Activated T-helper 2 cell treated with anti-CD3 and anti-CD28 coated beads, Interferon-gamma antibody, Interleukin-2, Interleukin-4, amounts not matched to agents 10 μg/mL and 5 μg/mL and 100 μg/mL, durations not matched to agents 14 hours and 24 hours and 36 hours (primary cell): ENCODE measurements at places on chromosomes 6 and 20. TPM values are rescaled to one million over a fixed set of nuclear protein-coding genes. Genes with fewer than 3 reads are reported as not detected.

DNA sequence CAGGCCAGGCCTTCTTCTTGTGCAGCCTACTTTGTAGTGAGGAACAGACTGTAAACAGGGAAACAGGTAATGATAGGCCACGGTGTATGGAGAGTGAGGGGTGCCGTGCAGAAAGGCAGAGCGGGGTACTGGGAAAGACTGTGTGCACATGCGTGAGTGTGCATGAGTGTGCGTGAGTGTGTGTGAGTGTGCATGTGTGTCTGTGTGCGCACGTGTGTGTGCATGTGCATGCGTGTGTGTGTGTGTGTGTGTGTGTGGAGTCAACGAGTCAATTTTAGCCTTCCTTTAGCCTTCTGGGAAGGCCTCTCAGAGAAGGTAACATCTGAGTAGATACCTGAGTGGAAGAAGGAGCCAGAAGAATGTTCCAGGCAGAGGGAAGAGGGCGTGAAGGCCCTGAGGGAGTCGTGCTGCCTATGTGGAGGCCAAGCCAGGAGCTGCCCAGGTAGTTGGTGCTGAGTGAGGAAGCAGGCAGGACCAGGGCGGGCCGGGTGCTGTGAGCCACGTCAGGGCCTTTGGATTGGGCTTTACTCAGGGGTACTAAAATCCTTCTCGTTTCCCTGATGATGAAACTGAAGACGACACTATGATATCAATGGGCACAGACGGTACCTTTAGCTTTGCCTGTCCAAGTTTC, 6.3 kb downstream of the APCDD1L start:
- no peak overlapping the region for H3K27ac ChIP-seq
- peaks cover 13% of the 10 kb centered on the region for H3K27me3 ChIP-seq
- DNase-seq = no peak
- no peaks in the 10 kb centered on the region for H3K4me1 ChIP-seq
- H3K36me3 ChIP-seq = no peaks in the 10 kb centered on the region
- H3K4me3 ChIP-seq = no peak overlapping the region

DNA sequence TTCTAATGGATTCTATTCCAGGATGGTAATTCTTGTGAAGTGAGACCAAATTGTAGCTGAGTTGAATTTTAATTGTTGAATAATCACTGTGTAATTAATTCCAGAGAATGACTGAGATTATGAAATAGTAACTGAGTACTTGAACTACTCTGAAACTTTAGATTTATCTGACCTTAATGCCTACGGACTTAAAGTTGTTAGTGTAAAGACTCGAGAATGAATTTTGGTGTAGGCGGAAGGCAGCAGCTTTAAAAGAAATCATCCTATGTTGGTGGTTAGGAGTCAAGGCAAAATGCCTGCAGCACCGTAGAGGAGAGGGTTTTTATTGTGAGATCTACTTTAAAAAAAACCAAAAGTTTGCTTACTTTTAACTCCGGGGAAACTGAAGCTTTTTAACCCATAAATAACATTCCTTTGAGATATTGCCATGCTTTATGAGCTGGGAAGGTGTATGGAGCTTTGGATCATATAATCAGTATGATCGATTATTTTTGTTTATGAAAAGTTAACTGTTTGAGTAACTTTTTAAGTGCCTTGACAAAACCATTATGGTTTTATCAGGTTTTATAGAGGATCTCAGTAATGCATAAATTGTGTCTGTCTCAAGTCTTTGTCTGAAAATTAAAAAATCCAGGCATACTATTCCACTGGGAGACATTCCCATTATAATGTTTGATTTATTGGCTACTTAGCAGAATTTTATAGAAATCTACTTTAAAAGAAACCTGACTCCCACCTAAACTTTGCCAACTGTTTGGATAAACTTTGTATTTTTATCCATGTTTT, 46.1 kb downstream of the MYO6 start:
- no peak overlapping the region for H3K4me3 ChIP-seq
- H3K4me1 ChIP-seq = no peaks in the 10 kb centered on the region
- no peaks in the 10 kb centered on the region for H3K27me3 ChIP-seq
- H3K27ac ChIP-seq = no peak overlapping the region
- no peak for DNase-seq

- no peaks in the 10 kb centered on the region for H3K36me3 ChIP-seq
- no peak overlapping the region for H3K27ac ChIP-seq
- no peak overlapping the region for H3K4me3 ChIP-seq
- no peak for DNase-seq
- H3K27me3 ChIP-seq = no peaks in the 10 kb centered on the region
Measured at GRCh38 chr20:5065879-5066383, 53.8 kb downstream of the PCNA start.

GRCh38 chr6:93523365-93523764, 104.0 kb upstream of the EPHA7 start:
- H3K4me1 ChIP-seq = no peaks in the 10 kb centered on the region
- no peaks in the 10 kb centered on the region for H3K36me3 ChIP-seq
- no peak overlapping the region for H3K4me3 ChIP-seq
- DNase-seq = no peak
- no peaks in the 10 kb centered on the region for H3K27me3 ChIP-seq

DNA sequence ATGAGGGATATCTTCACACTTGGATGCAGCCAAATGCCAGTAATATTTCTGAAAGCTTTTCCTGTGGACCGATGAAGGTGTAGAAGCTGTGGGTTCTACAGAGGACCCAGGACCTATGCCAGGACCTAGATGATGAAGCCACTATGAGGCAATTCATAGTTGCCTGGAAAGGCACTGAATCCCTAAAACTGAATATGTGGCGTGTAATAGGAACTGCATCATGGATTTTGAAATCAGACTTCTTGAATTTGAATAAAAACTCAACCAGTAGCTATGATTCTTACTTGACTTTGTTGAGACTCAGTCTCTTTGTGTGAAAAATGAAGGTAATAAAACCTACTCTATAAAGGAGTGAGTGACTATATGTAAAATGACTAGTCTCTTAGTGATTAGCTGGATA, 89.9 kb upstream of the SGK1 start:
- DNase-seq = no peak
- no peaks in the 10 kb centered on the region for H3K4me1 ChIP-seq
- no peaks in the 10 kb centered on the region for H3K27me3 ChIP-seq
- H3K36me3 ChIP-seq = no peaks in the 10 kb centered on the region
- H3K4me3 ChIP-seq = no peak overlapping the region

DNA sequence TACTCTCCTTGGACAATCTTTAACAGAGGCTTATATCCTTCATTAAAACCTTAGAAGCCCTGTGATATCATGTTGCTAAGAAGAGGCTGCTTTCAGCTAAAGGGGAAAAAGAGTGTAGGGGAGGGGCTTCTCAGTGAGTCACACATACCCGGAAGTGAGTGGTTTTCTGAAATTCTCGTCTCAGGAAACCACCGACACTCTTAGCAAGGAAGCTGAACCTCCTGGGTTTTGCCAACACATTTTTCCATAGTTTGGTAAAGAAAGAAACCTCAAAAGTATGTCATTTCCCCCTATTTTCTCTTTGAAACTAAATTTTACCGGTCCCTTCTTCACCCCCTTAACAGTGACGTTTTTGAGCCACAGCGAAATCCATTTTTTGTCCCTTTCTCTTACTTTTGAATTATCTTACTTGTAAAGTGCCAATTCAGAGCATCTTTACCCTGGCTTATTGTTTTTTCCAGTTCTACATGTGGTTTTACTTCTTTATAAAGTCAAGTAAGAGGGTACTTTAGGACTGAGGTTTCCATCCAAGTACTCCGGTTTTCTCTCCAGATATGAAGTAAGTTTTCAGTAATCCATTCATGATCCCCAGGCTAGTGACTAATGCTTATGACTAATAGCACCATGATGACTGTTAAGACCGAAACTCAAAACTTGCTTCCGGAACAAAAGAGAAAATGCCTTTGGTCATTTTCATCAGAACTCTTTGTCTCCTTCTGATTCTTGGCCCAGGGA, 219.3 kb downstream of the ARHGAP18 start:
- DNase-seq = peak; percentile 61
- peak overlapping the region; percentile 95 for H3K27ac ChIP-seq
- H3K36me3 ChIP-seq = no peaks in the 10 kb centered on the region
- no peaks in the 10 kb centered on the region for H3K27me3 ChIP-seq
- H3K4me1 ChIP-seq = peaks cover 67% of the 10 kb centered on the region

DNA sequence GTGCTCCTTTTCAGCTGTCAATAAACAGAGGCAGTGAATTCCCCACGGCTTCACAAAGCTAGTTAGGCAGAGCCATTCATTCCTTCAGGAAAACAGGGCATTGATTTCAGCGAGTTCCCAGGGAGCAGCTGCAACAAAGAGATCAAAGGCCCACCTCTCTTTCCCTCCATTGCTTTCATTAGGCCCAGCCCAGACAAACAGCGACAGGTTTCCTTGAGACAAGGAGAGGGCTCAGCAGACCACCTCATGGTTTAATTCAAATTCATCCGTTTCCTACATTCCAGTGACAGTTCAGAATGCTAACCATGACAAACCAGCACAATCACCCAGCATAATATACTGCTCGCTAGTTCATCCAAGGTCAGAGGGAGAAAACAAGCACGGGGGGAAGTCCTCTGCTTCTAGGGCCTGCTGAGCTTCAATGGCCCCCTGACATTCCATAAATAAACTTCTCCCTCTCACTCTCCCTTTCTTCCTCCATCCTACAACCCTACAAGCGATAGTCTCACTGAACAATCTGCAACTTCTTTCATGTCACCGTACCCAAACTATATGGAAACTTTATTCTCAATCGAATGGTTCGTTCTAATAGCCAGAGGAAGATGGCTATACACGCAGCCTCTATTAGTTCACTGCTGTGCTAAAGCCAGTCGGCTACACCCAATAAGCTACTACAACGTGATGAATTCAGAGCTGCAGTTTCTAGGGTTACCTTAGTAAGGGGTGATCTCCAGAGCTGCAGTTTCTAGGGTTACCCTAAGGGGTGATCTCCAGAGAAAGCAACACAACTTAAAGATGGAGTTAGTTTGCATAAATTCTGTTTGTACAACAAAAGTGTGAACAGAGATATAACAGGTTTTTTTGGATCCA, 34.7 kb downstream of the PLAGL1 start:
- no peak overlapping the region for H3K27ac ChIP-seq
- no peak overlapping the region for H3K4me3 ChIP-seq
- H3K27me3 ChIP-seq = peaks cover 21% of the 10 kb centered on the region
- DNase-seq = no peak
- peaks cover 5% of the 10 kb centered on the region for H3K4me1 ChIP-seq

DNA sequence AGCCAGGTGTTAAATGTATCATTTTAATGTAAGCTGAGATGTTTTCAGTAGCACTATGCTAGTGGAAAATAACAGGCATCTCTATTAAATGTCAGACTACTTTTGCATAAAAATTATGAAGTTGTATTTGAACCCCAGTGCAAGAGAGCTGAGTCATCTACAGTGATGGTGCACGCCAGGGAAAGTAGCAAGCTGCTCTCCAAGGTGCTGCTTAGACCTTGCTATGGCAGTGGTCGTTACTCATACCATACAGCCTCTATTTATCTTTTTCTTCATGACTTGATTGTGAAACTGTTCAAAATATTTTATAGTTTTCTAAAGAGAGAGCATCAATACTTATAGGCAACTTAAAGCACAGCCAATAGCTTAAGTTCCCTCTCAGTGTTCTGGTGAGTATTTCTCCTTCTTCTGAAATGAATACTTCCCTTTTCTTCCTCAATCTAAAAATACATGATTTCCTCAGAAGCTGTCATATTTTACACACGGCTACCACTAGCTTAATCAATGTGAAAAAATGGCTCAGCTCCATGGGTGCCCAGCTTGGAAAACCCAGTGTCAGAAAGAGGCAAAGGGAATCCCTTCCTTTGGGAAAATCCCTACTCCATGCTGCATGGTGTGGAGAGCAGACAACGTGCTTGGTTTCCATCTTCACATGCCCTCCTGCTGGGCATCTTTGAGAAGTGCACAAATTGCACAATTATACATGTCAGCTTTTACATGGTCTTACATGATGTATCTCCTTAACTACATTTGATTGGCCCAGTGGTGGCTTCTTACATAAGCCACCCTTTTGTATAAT, 105.6 kb downstream of the ELOVL4 start:
- H3K27ac ChIP-seq = no peak overlapping the region
- H3K4me1 ChIP-seq = no peaks in the 10 kb centered on the region
- no peak for DNase-seq
- no peaks in the 10 kb centered on the region for H3K36me3 ChIP-seq
- H3K4me3 ChIP-seq = no peak overlapping the region

DNA sequence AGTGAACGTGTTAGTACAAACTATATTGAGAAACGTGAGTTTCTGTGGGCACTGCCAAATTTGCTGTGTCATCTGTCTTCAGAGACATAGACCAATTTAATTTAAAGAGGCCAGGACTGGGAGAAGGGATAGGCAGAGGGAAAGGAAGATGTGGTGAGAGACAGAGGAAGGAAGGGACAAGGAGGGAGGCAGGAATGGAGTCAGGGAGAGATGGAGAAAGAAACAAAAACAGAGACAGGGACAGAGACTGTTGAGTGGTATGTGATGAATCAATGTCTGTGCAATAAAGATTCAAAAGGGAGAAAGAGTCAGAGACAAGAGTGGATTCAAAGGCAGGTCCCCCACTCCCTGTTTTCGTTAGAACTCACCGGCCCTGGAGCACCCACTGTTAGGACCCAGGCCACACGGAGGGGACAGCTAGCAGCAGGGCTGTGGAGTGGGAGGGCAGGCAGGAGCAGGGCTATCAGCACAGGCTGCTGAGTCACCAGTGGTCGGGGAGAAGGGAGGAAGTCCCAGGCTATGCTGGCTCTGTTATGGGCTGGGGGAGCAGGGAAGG, 51.6 kb upstream of the CHD6 start:
- no peak overlapping the region for H3K27ac ChIP-seq
- H3K27me3 ChIP-seq = peaks cover 12% of the 10 kb centered on the region
- H3K4me3 ChIP-seq = no peak overlapping the region
- H3K36me3 ChIP-seq = no peaks in the 10 kb centered on the region
- no peak for DNase-seq

DNA sequence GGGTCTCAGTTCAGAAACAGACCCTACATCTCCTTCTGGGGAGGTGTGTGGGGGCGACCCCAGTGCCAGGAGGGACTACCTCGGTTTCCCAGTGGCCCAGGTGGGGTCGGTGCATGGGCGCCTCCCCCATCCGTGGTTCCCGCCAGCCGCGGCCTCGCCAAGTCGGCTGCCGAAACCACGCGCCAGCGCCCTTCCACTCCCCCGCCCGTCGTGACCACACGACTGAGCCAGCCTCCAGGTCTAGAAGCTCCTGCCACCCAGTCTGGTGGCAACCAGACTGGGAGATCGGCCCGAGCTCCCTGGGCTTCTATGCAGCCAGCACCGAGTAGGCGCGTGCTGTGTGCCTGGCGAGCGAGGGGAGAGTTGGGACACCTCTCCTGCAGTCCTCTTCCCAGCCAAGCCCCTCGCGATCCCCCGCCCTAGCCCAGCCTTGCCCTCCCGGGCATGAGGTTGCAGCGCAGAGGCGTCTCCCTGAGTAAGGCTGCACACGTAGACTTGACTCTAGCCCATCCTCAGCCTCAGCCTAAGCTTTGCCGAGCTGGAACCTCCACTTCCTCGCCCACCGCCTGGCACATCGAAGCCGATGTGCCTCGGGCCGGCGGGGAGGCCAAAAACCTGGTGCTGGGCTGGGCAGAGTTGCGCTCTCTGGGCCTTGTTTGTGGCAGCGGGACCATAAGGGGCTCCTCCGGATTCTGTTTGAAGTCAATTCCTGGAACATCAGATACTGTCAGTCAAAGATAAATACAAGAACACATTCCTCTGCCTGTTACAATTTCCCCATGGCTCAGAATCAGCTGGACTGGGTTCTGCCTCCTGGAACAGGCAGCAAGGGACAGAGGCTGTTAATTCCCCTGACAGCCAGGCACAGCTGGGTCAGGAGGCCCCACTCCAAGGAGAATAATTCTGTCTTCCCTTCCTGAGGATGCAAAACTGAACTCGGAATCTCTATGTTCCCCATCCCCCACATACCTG, 1.5 kb upstream of the CPNE5 start:
- peaks cover 5% of the 10 kb centered on the region for H3K4me1 ChIP-seq
- H3K36me3 ChIP-seq = no peaks in the 10 kb centered on the region
- H3K27me3 ChIP-seq = peaks cover 30% of the 10 kb centered on the region

Gene BMP6
- 0.78 and 1.1 TPM in 2 replicates for total RNA-seq

Gene CCN6
- total RNA-seq = 0.34 TPM in 1 of 2 replicates, not detected in the other

Gene BANF2
- total RNA-seq = not detected in 2 replicates

Gene TGM2
- not detected in 2 replicates for total RNA-seq

Gene CRIP3
- total RNA-seq = 0.34 and 0.75 TPM in 2 replicates

Gene HUS1B
- 1.6 and 1.8 TPM in 2 replicates for total RNA-seq
